ENCODE measurements at places on chromosomes 5 and 9. TPM values are rescaled to one million over a fixed set of nuclear protein-coding genes. Genes with fewer than 3 reads are reported as not detected.

LHX3 gene
- not detected for total RNA-seq

DNA sequence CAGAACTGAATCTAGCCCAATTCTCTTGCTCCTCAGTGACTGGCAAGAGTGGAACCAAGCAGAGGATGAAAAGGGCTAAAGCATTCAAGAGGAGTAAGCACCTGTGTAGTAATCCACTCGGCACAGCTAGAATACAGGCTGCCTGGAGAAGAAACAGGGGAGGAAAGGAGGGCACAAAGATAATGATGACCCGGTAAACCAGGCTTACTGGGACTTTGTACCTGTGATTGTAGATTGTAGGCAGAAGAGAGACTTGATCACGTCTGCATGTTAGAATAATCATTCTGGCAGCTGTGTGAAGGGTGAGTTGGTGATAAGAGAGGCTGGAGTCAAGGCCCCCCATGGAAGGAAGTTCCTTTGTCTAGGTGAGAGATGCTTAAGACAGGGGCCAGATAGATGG, 20.6 kb upstream of the TNFSF15 start:
- no peak for DNase-seq

CCL19 gene
- not detected for total RNA-seq

DNA sequence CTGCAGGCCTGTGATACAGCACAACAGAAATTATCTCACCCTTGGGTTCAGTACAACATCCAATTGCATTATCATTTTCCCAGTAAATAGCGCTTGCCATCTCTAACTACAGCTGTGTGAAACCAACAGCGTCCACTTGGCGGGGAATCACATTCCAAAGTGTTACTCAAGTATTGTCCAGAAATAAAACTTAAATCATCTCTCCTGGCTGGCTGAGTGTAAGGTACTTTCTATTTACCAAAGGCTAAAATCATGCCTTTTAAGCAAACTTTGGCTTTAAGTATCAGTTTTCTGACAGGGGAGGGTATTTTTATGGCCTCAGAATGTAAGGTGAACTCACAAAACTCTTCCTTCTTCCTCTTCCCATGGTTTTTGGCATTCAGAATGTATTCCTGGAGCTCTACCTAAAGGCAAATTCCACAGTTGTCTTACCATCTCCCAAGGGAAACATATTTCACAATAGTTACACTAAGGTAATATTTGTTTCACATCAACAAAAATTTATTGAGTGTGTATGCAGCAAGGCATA, 205.6 kb upstream of the MPDZ start:
- DNase-seq, result peak; percentile 74

STARD4 gene
- 3.2 TPM for total RNA-seq

DNA sequence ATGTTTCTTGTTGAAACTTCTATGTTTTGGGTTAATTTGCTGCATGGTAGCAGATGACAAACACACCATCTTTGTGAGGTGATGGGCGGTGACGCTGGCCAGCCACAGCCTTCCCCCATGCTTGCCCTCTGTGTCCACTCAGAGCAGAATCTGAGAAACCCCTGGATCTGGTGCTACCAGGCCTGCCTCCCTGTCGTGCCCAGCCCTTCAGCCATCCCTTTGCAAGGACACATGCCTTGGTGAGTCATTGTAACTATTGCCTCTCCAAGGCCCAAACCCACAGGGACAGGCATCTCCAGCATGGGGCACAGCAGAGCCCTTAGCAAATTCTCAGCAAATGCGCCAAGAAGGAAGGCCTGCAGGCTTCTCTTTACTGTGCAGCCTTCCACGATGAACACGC, 48.1 kb upstream of the FCN1 start:
- DNase-seq, result no peak

DNA sequence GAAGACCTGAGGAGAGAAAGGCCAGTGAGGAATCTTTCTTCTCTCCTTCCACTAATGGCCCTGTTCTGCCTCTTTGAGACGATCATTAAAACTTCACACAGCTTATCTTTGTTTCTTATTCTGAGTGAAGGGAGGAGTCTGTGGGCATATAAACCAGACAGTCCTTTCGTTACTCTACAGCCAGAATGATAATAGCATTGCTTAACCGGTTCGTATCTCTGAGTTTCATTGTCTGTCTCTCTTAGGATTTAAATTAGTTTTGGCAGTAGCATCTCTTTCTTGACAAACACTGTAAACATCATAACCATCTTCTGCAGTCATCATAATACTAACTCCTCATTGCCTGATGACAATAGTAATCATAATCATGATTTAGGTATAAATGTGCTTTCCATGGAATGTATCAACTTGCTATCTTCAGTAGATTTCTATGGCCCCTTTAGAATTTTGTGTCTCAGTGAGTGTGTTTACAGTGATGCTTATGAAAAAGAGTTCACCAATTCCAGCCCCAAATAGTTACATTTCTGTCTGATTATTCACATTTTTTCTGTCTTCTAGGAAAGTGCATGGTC, 618.8 kb upstream of the KLF4 start:
- no peak for DNase-seq

DNA sequence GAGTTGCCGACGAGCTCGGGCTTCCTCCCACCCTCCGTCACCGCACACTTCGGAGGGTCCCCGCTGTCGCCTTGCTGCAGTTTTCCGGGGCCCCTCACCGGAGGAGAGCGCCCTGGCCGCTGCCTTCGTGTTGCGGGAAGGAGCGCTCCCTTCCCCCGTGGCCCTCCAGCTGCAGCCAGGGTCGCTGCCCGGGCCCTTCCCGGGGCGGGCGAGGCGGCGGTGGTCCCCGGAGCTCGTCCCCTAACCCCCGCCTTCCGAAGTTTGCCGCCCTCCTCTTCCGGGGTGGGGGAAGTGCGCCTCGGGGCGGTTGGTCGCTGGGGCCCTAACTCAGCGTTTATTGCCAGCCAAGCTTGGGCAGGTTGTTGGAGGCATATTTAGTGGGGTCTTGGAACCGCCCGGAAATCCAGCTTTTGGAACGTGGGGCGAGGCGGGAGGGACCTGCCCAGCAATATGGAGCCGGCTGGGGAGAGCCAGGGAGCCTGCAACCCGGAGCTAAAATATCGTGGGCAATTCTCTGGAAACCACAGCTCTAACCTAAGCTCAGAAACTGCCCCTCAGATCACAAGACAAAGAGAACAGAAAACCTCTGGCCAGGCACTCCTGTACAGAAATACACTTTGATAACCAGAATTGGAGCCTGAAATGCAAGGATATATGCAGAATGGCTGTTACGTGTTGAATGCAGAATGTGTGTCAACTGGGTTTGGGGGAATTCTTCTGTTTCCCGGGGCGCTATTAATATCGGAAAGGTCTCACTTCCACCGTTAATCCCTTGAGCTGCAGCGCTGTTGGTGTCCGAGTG, 890 bp downstream of the PIK3R1 start:
- peak; percentile 43 for DNase-seq

ACSL6 gene
- total RNA-seq, result 0.27 TPM

DNA sequence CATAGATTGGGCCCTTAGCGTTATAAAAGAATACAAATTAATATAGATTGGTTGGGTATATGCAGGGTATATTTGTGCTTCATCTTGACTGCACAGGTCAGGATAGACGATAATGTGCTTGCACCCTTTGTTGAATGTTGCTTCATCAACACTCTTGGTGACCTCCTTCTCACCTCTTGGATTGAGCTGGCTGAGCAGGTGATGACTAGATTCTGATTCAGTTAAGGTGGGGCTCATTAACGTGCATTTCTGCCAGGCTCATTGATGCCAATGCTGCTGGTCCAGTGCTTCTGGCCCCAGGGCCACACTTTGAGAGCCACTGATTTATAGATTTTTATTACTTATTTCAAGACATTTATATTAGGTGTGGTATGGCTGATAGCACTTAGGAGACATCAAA, 27.7 kb downstream of the PCSK5 start:
- no peak for DNase-seq

DNA sequence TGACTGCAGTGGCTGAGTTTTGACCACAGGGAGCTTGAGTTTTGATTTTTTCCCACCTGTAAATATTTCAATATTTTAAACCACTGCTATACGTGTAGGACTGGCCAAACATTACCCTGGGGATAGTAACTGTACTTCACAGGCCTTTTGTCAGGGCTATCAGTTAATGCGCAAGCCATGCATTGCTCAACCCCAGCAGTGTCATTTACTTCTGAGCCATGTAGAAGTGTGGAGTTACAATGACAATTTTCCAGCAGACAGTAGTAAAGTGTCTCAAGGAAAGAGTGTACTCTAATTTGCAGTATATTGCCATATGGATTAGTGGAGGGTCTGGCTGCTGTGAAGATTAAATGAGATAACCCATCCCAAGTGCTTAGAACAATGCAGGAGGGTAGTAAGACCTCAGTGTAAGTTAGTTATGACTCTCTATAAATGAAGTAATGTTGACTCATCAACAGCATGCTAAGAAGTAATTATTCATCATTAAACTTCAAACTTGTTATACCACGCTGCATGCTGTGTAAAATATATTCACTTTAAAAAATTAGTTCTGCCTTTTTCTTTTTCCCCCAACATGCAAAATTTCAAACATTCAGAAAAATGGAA, 489.2 kb downstream of the KDM4C start:
- no peak for DNase-seq

GRCh38 chr5:180127682-180128670, 56.4 kb upstream of the RNF130 start:
- DNase-seq, result peak; percentile 75

Data from lower leg skin (tissue), 4 donors.